CD4-positive, alpha-beta T cell treated with Interferon alpha-2 for 1 hour (primary cell): ENCODE measurements at places on chromosomes 4 and X.

GRCh38 chr4:184136525-184136924 lies 81.1 kb downstream of the ENPP6 start:
- DNase-seq = no peak

DNA sequence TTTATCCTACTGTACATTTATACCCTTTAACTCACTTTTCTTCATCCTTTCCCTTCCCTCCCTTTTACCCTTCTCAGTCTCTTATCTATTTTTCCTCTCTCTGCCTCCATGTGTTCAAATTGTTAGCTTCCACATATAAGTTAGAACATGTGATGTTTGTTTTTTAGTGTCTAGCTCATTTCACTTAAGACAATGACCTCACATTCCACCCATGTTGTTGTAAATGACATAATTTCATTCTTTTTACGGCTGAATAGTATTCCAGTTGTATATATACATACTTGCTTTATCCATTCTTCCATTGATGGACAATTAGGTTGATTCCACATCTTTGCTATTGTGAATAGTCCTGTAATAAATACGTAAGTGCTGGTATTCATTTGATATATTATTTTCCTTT lies 7.3 kb upstream of the CXCL3 start:
- no peak for DNase-seq

- DNase-seq = no peak
Measured at GRCh38 chr4:23972805-23973204, 83.0 kb upstream of the PPARGC1A start.

DNA sequence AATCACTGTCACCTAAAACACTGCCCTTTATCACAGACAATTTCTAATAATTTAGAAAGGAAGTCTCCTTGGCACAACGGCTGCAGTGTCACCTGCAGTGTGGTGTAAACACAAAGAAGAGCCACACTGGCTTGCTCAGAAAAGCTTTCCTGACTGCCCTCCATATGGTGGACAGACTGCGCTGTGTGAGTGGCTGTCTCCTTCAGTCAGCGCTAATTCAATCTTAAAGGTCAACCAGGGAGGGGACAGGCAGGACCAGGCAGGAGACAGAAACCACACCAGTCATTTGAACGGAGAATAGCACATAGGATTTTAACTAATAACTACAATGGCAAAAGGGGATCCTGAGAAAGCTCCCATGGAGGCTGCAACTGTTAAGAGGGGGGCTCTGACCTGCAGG lies 132.1 kb downstream of the NSUN7 start:
- DNase-seq = no peak

GRCh38 chr4:101393256-101393655 lies 45.9 kb upstream of the PPP3CA start:
- no peak for DNase-seq

DNA sequence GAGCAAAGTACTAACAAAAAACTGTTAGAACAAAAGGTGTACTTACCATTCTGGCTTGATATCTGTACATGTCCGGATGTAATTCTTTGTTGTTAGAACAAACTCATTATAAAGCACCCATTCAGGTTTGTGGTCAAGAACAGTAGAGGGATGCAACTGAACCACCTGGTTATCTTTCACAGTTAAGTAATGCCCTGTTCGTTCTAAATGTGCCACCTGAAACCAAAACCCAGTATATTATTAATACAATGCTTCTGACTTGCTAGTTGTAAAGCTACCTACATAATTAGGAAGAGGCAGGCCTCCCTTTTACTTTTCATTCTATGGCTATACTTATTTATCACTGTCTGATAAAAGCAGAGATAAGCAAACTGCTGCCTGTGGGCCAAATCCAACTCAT lies 54.8 kb downstream of the DHX15 start:
- no peak for DNase-seq
